ENCODE measurements at places on chromosomes 16 and 17.

DNA sequence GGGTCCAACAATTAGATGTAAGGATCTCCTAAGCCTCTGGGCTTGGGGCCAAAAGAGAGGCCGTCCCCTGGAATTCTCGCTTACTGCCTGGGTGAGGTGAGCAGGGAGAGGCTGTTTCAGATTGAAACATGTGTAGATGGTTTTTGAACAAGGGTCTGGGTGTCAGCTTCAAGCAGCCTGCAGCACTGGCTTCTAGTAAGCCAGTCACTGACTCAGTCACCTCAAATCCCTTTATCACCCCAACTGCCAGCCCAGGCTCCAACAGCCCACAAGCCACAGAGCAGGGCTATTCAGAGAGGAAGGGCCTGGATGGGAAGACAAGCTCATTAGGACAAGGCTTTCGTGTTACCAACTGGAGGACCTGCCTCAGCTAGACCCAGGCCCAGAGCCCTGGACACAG, 180.2 kb downstream of the CCT6B start:
- no peak for DNase-seq

DNA sequence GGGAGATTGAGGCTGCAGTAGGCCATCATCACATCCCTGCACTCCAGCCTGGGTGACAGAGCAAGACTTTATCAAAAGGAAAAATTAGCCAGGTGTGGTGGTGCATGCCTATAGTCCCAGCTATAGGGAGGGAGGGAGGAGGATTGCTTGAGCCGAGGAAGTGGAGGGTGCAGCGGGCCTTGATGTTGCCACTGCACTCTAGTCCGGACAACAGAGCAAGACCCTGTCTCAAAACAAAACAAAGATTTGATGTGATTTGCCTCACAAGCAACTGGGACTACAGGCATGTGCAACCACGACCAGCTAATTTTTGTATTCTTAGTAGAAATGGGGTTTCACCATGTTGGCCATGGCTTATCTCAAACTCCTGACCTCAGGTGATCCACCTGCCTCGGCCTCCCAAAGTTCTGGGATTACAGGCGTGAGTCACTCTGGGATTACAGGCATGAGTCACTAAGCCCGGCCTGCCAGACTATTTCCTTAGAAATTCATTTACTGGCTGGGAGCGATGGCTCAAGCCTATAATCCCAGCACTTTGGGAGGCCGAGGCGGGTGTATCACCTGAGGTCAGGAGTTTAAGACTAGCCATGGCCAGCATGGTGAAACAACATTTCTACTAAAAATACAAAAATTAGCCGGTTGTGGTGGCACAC, 11.5 kb downstream of the UBE2G1 start:
- no peak for DNase-seq

DNA sequence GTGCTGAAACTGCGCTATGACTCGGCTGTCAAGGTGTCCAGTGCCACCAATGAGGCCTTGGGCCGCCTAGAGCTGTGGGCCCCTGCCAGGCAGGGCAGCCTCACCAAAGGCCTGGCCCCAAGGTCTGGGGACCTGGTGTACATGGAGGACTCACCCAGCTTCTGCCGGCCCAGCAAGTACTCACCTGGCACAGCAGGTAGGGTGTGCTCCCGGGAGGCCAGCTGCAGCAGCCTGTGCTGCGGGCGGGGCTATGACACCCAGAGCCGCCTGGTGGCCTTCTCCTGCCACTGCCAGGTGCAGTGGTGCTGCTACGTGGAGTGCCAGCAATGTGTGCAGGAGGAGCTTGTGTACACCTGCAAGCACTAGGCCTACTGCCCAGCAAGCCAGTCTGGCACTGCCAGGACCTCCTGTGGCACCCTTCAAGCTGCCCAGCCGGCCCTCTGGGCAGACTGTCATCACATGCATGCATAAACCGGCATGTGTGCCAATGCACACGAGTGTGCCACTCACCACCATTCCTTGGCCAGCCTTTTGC, 25.0 kb downstream of the WNT9B start:
- peak; percentile 89 for DNase-seq

DNA sequence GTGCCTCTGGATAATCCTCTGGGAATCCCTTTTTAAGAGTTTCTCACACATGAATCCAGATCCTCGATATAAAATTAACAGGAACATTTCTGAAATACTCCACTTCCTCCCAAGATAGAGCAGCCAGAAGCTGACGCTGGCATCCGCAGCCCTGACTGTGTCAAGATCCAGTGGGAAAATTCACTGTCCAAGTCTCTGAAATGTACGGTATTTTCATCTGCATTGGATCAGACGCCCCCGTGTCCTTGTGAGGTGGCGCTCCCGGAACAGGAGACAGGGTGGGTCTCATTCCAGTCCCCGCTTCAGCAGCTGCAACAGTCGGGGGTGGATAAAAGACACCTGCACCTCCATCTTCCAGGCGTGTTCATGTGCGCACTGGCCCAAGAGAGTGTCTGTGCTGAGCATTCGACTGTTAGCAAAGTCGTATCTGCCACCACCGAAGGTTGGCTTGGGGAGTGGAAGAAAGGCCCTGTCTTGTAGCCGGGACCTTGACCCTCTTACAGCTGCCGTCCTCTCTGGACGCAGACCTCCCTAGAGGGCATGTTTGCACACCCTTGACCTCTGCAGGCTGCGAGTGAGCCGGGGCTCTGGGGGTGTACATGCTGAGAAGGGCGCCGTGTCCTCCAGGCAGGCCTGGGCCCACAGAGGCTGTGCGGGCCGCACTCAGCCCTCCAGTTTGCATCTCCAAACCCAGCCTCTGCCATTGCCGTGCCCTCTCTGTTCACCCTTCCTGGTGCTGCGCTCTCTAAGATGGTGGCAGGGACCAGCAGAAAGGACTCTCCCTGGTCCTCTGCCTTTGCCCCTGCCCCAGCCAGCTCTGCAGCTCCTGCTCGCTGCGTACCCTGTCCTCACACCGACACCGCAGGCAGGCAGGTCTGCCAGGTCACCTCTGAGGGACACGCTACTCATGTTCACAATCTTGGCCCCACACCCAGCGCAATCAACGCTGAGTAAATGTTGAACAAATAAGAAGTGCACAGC, 72.0 kb upstream of the CHMP6 start:
- no peak for DNase-seq

- DNase-seq, result no peak
These were observed 1.1 kb downstream of the IL21R start for GRCh38 chr16:27402964-27403600.

DNA sequence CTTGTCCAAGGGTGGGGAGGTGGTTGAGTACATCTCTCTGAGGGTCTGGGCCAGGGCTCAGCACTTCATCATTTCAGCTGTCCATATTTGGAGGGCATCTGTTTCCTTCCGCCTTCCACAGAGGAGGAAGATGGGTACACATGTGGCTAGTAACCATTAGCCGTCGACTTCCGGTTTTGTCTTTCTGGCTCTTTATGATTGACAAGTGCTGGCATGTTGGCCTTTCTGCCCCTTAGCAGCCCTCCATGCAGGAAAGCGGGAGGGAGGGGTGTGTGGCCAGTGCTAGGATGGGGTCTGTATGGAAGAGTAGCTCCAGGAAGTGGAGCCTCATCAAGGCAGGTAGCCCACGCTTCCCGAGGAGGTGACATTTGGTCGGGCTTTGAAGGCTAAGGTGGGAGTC, 69.6 kb downstream of the RAI1 start:
- DNase-seq, result no peak

DNA sequence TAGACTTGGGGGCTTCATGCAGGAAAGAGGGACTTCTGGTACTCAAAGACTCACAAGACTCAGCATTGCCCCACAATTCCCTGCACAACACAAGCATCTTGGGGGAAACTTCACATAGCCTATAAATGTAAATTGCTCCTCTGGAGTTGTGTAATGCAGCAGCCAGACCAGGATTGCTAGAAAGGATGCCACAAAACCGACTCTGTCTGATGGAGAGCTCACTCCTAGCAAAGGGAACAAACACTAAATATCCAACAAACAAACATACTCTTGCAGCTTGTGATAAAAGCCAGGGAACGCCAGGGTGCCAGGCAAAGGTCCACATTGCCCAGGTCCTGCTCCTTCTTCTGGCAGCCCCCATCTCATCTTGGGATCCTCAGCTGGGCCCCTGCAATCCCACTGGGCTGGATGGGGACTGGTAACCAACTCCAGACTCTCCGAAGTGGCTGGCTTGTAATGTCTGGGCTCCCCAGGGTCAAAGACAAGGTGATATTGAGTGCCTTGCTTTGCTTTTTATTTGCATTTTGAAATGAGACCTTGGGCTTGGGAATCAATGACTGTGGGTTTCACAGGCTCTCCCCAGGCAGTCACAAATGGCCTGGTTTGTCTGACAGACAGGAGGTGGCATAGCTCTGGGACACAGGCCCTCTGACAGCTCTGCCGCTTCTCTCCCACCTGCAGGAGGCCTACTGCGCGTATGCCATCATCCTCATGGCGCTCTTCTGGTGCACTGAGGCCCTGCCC, 15.3 kb downstream of the SLC13A2 start:
- DNase-seq, result no peak

DNA sequence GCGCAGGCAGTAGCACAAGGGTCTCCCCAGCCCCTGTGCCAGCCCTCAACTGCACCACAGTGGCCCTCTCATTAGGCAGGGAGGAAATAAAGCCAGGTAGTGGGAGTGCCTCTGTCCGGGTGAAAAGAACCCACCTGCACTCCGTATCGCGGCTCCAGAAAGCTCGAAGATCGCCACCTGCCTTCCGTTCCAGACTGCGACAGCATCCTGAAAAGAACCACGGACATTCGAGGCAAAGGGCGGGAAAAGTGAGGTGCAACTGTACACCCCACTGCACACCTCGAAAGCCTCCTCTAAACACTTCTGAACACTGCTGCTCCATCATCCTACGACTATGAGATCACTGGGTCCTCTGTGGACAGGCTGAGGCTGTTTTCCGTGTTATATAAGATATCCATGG, 28.7 kb downstream of the IFT140 start:
- no peak for DNase-seq

GRCh38 chr17:45745601-45746494, 38.3 kb upstream of the CRHR1 start:
- DNase-seq, result peak; percentile 42

DNA sequence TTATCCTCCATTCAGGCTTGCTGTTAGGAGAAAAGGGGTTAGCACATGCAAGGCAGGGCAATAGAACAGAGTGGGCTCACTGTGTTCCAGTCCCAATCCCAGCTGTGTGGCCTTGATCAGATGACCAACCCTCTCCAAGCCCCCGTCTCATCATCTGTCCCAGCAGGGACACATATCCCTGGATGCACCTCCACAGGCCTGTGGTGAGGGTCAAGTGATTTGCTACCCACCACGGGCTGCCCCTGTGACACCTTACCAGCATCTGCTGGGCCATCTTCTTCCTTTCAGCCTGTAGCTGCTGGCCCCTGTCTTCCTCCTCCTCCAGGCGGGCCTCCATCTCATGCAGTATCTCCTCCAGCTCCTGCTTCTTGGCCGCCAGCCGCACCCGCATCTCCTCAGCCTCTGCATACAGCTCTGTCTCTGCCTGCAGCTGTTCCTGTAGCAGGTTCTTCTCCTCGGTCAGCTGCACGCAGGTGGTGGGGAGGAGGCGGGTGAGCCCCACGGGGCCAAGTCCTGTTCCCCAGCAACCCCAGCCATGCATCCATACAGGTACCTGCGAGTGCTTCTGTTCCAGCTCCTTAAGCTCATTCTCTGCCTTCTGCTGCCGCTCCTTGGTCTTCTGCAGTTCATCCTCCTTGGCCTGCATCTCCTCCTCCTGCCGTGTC, 91.3 kb downstream of the NDE1 start:
- no peak for DNase-seq

DNA sequence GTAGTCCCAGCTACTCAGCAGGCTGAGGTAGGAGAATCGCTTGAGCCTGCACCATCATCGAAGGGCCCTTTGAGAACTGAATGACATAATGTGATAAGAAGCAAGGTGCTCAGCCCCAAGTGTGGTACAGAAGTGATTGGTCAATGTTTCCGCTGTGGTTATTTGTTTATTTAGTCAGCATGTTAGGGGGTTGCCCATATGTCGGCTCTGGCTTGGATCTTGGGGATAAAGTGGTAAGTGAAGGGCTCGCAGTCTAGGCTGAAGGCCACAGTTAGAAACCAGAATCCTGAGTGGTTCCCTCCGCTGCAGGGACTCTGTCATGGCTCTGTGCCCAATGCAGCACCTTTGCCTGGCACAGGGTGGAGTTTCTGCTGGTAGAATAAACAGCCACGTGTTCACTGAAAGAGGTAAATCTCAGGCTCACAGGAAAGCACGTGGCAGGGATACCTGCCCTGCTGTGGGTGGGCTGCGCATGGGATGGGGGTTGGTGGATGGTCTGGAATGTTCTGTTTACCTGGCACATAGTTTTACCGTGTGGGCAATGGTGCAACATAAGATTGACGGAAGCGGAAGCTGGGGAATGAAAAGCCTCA, 35.4 kb downstream of the SYT17 start:
- no peak for DNase-seq

GRCh38 chr16:50455288-50455845, 86.6 kb upstream of the BRD7 start:
- no peak for DNase-seq

- no peak for DNase-seq
These were observed 118.0 kb upstream of the CRHR1 start for GRCh38 chr17:45666046-45666600.

DNA sequence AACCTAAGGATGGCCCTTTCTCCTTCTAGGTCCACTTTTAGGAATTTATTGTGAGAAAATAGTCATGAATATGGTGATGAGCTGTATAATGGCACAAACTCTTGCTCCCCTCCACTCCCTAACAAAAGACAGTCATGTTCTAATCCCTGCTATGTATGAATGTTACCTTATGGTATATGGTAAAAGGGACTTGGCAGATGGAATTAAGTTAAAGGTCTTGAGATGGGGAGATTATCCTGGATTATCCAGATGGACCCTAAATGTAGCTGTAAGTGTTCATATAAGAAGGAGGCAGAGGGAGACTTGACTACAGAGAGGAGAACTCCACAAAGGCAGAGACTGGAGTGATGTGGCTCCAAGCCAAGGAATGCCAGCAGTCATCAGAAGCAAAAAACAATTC, 296.1 kb downstream of the SOX9 start:
- no peak for DNase-seq

DNA sequence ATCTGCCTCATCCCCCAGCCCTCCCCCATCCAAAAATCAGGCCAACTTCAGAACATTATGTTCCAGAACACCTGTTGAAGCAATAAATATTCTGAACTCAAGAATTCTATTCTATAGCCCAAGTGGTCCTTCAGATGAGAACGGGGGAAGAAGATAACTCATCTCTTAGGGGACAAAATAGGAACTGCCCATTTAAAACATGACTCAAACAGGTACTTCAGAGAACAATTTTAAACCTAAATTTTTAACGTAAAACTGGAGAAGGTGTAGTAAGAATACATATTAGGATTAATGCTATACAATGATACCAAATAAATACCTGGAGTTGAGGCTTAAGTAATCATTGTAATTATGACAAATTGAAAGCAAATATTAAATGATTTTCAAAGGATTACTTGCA, 112.1 kb downstream of the CDYL2 start:
- DNase-seq, result no peak

GRCh38 chr16:29915590-29916247, 10.3 kb downstream of the KCTD13 start:
- no peak for DNase-seq

- DNase-seq, result no peak
These were observed 78.8 kb downstream of the TBC1D16 start for GRCh38 chr17:79956853-79957252.

Data from T47D (cell line).